ENCODE measurements at places on chromosomes 12 and 14. TPM values are rescaled to one million over a fixed set of nuclear protein-coding genes. Genes with fewer than 3 reads are reported as not detected.
A peak's percentile ranks its signal among the peaks of the same experiment; 100 is the strongest.

- DNase-seq: no peak
These were observed 37.6 kb upstream of the LTBP2 start for GRCh38 chr14:74649673-74650072.

The ARMH4 gene
- total RNA-seq: 3.0 TPM

GRCh38 chr12:3634348-3634747 is 118.6 kb downstream of the CRACR2A start:
- no peak for DNase-seq

DNA sequence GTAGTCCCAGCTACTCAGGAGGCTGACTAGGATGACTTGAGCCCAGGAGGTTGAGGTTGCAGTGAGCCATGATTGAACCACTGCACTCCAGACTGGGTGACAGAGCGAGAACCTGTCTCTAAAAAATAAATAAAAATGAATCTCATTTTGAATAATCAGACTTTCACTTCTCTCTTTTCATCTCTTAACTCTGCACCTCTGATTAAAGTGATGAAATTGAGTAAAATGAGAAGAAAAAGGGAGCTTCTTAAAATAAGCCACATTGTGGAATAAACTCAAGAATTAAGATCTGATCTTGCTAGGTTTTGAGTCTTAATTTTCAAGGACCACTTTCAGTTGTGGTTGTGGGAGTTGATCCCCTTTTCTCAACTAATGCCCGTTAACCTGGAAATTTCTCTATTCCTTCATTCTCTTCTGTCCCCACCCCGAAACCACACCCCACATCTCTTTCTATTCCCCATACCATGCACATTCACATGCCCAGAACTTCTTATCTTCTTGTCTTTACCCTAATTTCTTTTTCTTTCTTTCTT is 70.9 kb upstream of the ETV6 start:
- DNase-seq: no peak

DNA sequence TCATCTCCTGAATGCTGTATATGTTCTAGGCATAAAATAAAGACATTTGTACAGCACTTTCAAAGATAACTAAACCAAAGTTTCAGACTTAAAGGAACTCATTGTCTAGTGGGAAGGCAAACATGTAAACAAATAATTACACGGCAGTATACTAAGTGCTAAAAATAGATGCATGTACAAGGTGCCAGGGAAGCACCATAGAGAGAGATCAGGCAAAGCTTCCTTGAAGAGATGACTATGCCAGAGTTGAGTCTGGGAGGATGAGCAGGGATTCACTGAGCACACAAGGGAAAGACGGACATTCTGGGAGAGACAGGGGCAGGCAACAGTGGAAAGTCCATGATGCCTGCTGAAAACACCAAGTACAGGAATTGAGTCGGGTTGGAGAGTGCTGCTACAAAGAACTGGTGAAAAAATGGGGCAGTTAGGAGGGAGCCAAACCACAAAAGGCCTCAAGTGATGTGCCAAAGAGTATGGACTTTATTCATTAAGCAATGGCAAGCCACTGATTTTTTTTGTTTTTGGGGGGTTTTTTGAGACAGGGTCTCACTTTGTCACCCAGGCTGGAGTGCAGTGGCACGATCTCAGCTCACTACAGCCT is 26.8 kb downstream of the ANKS1B start:
- DNase-seq: no peak

- DNase-seq: no peak
These were observed 171.8 kb upstream of the FOXN3 start for GRCh38 chr14:89588840-89589296.

DNA sequence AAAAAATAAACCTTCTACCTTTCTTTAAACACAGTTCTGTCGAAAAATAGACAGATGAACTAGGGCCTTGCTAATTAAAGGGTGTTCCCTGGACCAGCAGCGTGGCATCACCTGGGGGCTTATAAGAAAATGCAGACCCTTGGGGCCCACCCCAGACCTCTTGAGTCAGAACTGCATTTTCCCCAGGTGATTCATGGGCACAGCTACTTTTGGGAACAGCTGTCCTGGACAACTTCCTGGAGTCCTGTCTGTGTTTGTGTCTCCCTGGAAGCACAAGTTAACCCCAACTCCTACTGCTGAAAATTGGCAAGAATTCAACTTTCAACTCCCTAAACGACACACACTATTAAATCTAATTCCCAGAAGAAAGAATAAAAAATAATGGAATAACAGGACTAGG is 17.8 kb downstream of the FBLN5 start:
- peak; percentile 42 for DNase-seq

- DNase-seq: no peak
These were observed 77.1 kb upstream of the ANKS1B start for GRCh38 chr12:100061814-100062213.

DNA sequence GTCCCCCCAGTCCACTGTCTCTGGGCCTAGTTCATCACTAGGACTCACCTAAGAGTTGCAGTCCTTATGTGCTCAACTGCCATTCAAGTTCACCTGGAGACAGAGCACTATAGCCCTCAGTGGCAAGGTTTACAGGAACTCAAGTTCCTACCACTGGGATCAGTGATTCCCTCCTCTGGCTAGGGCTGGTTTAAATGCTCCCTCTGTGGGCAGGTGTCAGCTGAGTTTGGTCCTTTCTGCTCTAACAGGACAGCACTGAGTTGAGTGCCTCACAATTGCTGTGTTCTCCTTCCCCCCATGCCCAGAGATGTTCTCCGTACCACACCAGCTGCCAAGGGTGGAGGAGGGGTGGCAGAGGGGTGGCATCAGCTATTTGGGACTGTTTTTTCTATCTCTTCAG is 20.8 kb upstream of the SAV1 start:
- no peak for DNase-seq

GRCh38 chr12:46723629-46724419 is 102.0 kb downstream of the SLC38A4 start:
- no peak for DNase-seq

- DNase-seq: peak; percentile 53
These were observed 134.2 kb downstream of the HMGA2 start for GRCh38 chr12:65958456-65958855.

The ERGIC2 gene
- 90.7 TPM for total RNA-seq

The FAM186B gene
- under 0.01 TPM for total RNA-seq

GRCh38 chr14:55951341-55952206 is 166.6 kb upstream of the PELI2 start:
- no peak for DNase-seq

- no peak for DNase-seq
These were observed 659.4 kb downstream of the BCL11B start for GRCh38 chr14:98612434-98613200.

- DNase-seq: no peak
These were observed 42.0 kb downstream of the CKB start for GRCh38 chr14:103480595-103480994.

The MDP1 gene
- total RNA-seq: 8.6 TPM
